AG04450 (cell line): ENCODE measurements at places on chromosomes 4 and X.

DNA sequence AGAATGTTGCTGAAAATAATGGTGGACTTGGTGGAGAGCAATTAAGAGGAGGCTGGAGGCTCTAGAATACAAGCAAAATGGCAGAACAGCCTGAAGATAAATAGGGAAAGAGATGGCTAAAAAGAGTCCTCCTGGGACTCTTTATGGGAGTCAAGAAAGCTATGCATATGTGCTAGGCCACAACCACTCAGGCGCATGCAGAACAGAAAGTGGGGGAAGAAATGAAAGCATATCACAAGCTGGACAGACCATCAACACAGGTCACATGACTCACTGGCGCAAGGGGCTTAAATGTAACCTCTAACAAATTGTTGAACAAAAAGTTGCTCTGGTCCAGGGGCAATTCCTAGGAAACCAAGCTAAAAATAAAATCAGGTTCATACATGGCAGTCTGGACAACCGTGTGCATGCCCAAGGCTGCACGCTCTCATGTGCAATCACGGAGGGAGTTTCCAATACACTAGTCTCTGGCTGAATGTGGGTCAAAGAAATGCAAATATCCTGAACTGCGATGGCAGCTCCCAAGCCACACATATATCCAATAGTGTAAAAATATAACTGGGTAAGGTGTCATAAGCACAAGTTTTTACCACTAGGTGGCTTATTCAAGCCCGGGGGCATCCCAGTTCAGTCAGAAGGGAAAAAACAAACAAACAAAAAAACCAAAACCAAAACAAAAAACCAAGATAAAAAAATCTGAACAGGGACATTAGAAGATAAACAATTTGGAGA is 45.4 kb downstream of the ZNF711 start:
- no peak for DNase-seq

DNA sequence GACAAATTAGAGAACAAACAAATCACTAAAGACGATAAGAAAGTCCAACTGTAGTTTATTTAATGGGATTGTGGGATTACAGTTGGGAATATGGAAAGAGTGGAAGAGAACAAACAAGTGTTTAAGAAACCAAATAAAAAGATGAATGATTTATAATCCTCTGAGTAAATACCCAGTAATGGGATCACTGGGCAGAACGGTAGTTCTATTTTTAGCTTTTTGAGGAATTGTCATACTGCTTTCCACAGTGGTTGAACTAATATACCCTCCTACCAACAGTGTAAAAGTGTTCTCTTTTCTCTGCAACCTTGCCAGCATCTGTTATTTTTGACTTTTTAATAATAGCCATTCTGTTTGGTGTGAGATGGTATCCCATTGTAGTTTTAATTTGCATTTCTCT is 15.0 kb downstream of the C4orf51 start:
- no peak for DNase-seq

DNA sequence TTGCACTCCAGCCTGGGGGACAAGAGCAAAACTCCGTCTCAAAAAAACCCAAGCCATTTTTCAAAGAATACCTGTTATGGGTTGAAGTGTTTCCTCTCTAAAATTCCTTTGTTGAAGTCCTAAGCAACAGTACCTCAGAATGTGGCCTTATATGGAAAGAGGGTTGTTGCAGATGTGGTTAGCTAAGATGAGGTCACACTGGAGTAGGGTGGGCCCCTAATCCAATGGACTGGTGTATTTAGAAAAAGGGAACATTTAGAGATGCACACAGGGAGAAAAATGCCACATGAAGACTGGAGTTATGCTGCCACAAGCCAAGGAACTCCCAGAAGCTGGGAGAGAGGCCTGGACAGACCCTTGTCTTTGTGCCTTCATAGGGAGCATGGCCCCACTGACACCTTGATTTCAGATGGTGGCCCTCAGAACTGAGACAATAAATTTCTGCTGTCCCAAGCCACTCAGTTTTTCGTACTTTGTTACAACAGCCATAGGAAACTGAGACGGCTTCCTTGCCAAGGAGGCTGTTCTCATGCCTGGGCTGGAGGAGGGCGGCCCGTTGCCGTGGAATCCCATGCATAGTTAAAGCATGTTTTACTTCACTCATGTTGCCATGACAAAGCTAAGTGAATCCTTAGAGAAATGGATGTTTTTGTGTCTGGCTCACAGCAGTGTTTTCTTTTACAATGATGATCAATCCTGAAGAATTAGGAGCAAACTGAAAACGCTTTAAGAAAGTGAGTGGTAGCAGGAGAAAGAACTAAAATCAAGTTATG is 16.5 kb downstream of the TRAPPC2 start:
- no peak for DNase-seq

GRCh38 chr4:109412776-109413175 is 20.8 kb upstream of the SEC24B start:
- DNase-seq = no peak

DNA sequence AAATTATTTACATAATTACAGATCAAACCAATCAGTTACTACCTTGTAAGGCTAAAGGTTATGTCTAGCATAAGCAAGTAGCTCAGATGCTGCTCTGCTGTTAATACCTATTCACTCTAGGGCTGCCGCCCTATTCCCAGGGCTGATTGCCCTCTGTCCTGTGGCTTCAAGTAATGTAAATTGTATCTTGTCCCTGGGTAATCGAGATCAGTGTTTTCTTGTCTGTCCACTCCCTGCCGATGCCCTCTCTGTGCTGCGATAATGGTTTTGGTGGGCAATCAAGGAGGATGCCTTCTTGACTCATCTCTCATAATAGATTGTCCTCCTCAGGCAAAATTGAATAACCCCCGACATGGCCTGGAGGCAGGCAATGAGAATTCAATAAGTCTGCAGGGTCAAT is 641.0 kb upstream of the PITX2 start:
- DNase-seq = no peak

DNA sequence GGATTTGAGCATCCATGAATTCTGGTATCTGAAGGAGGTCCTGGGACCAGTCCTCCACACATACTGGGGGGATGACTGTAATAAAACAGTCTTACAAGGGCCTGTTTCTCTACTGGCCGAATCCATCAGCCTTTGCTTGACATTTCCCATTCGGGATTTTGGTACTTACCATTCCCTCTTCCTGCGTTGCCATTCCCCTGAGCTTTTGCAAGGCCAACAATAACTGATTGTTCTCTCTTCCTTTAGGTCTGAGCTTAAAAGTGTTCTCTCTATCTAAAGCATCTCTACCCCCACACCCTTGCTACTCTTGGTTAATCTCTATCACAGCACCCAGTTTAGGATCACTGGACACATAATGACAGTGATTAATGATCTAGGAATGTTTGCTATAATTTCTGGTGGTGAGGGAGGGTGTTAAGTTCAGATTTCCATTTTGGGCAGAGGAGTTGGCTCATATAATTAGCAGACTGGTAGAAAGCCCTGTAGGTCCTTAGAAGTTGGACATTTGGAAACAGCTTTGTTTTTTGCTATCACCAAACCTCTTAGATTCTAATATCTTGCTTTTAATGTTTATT is 29.4 kb downstream of the TMA16 start:
- no peak for DNase-seq

- DNase-seq = no peak
Measured at GRCh38 chr4:94419956-94420355, 31.8 kb upstream of the PDLIM5 start.
